Activated T-helper 9 cell treated with anti-CD3 and anti-CD28 coated beads, Interleukin-2, amount 50 U/mL, for 16 hours (primary cell): ENCODE measurements at places on chromosomes 2 and 18.

DNA sequence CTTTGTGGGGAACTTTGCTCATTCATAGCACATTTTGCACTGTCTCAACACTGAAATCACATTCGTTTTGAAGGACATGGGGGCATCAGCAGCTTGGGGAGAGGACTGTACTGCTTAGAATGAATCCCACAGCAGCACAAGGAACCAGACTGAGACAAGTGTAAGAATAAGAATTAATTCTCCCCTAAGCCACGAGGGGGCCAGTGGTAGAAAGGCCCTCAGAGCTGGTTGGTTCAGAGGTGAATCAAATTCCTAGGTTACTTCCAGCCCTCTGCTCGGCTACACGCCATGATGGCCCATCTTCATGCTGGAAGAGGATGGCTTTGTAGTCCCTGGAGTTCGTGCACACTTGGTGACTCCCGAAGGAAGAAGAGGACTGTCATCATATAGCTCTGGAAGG lies 12.0 kb upstream of the MC5R start:
- no peak for DNase-seq

DNA sequence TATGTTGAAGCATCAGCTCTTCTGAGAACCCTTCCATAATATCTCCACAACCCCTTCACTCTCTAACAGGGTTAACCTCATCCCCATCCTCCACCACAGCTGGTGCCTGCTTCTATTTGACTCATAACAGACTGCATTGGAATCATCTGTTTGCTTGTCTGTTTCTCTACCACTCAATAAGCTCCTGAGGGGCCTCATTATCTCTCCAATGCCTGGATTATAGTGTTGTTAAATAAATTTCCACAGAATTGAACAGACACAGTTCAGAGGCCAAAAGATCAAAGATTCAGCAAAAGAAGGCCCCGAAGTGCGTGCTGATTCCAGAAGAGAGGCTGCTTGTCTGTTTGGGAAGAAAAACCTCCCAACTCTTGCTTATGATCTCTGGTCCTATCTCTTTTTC lies 33.7 kb upstream of the FAM98A start:
- no peak for DNase-seq

DNA sequence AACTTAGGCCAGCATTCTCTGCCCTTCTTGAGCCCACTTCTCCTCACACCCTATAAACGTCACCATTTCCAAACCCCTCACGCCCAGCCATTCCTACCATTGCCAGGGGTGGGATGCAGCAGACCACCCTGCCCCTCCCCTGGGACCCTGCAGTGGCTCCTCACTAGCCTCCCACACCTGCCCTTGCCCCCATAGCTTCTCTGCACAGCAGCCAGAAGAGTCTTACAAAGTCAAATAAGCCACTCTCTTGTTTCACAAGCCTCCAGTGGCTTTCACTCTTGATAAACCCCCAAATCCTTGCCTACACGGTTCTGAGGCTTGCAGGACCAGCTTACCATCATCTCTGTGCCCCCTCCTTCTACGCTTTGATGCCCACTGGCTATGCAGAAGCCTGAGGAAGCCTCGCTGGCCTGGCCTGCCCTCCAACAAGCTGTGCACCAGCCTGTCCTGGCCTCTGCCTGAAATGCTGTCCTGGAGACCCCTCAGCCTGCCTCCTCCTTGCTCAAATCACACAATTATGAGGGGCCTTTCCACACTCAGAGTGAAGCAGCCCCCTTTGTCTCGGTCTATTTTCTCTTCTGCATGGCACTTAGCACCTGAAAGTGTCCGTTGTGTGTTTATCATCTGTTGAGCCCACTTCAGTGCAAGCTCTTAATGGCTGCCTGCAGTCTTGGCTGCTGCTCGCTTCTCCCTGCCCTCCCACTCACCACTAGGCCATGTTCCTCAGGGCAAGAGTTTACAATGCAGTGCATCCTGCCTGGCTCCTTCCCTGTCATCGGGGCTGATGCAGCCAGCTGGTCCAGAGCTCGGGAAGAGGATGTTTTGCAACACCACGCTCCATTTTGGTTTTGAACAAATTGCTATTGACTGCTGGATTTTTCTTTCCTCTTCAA lies 82.6 kb upstream of the RGPD5 start:
- no peak for DNase-seq

GRCh38 chr18:48066225-48066652 lies 135.8 kb upstream of the SMAD2 start:
- DNase-seq = no peak

DNA sequence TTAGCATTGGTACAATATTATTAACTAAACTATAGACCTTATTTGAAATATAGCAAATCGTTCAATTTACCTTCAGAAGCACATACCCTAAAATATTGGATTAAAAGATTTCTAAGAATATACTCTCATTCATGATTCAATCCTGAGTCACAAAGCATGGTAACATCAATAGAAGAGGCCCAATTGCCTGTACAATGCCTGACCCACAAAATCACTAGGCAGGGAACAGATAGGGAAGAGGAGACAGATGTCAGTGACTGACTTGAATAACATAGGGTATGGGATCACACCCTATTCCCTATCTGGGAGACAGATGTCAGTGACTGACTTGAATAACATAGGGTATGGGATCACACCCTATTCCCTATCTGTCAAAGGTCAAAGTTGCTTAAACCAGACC lies 611.6 kb upstream of the VRK2 start:
- no peak for DNase-seq

GRCh38 chr18:57587098-57587661 lies 678 bp upstream of the FECH start:
- DNase-seq = no peak

DNA sequence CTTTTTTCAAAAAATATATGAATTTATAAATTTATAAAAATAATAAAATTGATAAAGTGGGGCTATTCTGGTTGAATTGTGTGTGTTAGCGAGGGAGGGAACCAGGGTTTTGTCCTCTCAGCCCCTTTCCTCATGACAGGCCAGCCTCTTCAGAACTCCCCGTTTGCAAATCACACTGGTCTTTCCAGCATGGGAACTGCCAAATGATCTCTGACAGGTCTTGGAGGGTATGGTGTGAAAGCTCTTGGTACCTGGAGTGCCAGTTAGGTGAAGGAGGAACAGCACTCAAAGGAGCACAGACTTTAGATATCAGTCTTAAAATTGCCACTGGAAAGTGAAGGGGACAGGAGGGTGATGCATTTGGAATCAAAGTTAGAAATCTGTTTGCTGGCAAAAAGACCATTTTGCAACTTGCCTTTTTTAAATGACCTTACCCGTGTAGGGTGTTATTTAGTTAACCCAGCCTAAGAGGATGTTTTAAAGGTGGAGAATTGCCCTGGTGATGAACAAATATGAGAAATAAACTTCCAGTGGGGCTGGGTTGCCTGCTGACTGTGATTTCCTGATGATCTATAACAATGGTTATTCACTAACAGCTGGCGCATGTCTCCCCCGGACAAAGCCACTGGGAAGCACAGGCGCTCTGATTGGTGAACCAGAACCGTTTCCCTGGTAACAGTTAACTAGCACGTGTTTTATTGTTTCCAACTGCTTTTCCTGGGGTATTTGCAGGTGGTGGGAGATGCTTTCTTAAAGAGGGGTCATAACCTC lies 85.3 kb upstream of the EFEMP1 start:
- DNase-seq = no peak

GRCh38 chr2:164711766-164712138 lies 90.5 kb upstream of the GRB14 start:
- no peak for DNase-seq

DNA sequence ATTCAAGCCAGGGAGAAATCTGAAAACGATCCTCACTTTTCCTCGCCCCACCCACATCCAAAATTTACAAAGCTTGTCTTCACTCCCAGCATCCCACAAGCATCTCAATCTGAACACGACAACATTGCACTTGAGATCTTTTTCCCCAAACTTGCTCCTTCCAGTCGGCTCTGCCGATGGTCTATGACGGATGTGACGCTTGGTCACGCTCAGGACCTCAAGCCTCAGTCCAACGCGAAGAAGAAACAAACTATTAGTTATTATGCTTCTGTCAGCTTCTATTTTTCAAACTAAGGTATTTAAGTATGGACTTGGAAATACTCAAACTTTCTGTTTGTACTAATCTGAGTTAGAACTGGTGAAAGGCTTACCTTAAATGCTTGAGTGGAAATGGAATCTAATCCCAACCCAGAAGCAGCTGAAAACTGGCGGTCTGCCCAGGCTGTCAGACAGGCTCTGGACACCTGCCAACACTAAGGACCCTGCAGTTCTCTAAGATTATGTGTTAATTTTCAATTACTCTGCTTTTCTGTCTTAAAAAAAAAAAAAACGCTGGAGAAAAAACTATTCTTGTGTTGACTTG lies 132.1 kb upstream of the DNMT3A start:
- DNase-seq = no peak

- no peak for DNase-seq
Observed at GRCh38 chr2:133266926-133267590, 301.2 kb downstream of the NCKAP5 start.

DNA sequence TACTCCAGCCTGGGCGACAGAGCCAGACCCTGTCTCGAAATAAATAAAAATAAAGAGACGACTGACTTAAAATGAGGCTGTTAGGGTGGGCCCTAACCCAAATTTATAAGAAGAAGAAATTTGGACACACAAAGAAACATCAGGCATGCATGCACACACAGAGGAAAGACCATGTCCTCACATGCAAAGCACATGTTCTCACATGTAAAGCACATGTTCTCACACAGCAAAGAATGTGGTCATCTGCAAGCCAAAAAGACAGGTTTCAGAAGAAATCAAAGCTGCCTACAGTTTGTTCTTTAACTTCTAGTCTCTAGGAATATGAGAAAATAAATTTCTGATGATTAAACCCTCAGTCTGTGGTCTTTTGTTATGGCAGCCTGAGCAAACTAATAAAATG lies 132.3 kb upstream of the CRIM1 start:
- DNase-seq = no peak
